Stimulated activated CD8-positive, alpha-beta memory T cell treated with anti-CD3 and anti-CD28 coated beads, Interleukin-4, amount 100 ng/mL, for 24 hours (primary cell): ENCODE measurements at places on chromosomes 2 and 18.

DNA sequence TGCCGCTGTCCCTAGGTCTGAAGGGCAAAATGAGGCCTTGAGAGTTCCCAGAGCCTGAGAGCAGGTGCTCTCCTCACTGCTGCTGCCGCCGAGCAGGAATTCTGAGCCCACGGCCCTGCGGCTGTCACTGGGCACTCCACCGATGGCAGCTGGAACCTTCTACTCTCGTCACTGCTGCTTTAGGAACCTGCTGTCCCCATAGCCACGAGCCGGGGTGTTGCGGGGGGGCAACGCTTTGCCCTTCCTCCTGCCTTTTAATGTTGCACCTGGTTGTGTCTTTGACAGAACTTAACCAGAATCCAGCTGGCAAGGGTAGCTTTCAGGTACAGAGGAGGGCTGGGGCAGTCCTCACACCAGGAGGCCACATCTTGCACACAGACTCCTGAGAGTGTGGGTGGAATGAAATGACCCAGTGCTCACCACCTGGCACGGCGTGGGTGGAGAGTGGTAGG is 32.3 kb downstream of the NCK2 start:
- no peak for DNase-seq

- no peak for DNase-seq
These were observed 620 bp upstream of the WDFY1 start for GRCh38 chr2:223945755-223946154.

GRCh38 chr2:173442542-173442941 is 87.9 kb downstream of the CDCA7 start:
- no peak for DNase-seq

DNA sequence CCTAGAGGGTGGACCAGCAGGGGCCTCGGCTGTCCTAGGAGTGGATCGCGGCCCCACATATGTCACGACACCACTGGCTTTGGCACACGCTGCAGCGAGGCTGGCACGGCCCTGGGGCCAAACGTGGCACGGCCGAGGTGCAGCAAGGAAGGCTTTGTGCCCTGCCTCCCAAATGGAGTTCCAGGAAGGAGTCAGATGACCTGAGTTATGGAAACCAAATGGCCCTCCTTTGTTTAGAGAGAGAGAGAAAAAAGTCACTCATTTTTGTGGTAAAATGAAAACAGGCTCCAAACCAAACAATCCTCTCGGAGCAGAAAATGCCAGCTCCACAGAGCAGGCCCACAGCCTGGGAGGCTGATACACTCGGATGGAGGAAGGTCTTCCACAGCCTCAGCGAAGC is 105.6 kb downstream of the ANTXR1 start:
- no peak for DNase-seq

GRCh38 chr2:38483776-38484501 is 106.9 kb upstream of the ATL2 start:
- DNase-seq: no peak

DNA sequence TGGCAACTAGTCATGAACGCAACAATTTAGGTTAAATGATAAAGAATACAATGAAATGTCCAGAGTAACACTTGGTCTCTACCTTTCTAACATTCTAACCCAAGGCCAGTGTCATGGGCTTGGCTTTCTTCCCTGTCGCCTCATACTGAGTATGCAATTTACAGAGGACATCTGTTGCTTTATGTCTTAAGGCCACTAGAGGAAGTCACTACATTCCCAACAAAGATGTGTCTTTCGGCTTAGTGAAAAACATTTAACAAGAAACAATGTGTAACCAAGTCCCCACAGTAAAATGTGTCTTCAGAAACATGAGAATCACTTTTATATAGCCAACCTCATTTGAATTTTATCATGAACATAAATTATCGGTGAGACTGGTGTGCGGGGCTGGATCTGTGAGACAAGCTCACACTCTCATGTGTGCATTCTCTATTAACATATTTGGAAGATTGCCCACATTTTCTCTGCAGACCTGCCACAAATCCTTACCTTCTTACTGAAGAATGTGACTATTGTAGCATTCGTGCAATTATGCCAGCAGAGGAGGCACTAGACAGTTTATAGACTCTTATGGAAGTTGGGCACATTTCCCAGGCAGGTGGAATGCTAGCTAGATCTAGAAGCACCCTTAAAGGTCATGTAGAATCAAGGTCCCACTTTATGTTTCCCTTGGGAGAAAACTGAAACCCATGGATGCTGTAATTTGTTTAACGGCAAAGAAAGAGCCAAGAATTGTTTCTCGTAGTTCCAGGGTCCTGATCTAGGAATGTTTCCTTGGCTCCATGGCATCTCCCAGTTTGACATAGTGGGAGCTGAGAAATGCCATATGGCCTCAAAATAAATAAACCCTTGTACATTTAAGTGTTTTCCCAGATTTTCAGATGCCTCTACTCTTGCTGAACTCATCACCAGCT is 101.8 kb downstream of the CD226 start:
- DNase-seq: no peak

- DNase-seq: no peak
These were observed 98.2 kb downstream of the DYSF start for GRCh38 chr2:71551631-71551915.

DNA sequence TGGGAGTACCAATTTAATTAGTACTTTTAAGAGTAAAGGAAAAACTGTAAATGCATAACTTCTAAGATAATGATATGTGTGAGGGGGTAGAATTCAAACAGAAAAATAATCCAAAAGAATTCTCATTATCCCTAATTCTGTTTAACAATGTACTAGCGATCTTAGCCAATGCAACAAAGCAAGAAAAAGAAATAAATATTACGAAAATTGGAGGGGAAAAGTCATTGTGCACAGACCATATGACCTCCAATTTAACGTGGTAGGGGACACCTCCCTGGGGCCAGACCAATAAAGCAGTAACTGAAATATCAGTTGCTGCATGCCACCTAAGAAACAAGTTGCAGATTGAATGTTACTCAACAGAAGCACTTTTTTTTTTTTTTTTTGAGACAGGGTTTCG is 25.9 kb upstream of the PEX13 start:
- no peak for DNase-seq

GRCh38 chr2:203330434-203330833 is 2.2 kb downstream of the ABI2 start:
- no peak for DNase-seq

DNA sequence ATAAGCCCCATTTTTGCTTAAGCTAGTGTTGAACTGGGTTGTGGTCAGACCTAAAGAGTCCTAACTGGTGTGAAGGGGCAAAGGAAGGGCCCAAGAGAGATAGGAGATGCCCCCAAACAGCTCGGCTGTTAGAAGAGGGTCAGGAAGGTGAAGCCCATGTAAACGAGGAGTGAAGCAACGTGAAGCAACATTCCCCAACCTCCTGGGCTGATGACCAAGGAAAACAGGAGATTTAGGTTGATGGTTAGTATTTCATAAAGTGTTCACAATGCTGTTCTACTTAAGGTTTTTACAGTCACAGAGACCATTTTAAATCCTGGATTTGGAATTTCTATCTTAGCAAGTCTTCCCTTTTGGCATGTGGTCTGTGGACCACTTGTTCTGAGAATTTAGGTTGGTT is 144.0 kb upstream of the SERPINE2 start:
- no peak for DNase-seq

DNA sequence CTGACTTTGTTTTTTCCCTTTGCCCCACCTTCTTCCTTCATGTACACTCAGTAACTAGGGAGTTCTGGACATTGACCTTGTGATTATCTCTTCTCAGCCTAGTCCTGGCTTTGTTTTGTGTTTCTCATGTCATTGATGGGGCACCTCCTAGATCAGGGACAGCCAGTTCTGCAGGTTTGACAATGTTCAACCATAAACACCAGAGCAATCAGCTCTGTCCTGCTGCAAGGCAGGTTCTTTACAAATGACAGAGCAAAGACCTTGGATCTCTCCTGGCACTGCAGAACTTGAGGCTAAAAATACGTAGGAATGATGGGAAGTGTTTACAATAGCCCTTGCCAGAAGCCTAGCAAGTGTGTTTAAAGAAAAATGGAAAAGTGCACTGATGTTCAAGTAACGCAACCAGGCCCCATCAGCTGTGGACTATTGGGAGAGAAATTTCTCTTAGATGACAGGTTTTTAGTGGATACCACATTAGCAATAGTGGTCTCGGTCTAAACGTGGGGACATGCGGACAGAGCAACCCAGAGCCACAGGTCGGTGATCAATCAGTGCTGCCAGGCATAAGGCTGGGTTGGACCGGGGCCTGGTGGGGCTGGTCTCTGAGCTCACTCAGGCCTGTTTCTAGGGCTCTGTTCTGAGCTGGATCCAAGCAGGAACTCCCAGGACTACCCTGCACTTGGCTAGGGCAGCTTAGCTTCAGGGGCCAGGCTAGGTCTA is 76.8 kb downstream of the SOWAHC start:
- DNase-seq: no peak
